ENCODE measurements at places on chromosomes 1 and 21.
A peak's percentile ranks its signal among the peaks of the same experiment; 100 is the strongest.

- no peak for DNase-seq
These were observed 14.5 kb downstream of the LY9 start for GRCh38 chr1:160810486-160810885.

GRCh38 chr1:91511386-91511785 is 10.7 kb downstream of the CDC7 start:
- peak; percentile 42 for DNase-seq

DNA sequence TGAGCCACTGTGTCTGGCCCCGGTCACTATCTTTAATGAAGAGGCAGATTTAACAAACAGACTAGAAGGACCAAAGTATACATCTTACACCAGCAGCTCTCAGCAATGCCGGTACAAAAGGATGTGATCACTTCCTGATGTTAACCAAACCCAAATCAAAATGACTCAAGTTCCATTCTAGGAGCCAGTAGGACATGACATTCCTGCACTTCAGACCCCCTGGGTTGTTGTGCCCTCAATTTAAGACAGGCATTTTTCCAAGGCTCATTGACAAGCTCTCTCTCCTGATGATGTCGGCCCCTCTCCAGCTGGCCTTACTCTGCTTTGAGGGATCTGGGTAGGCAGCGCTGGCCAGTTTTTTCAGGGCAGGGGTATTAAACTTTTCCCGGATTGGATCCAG is 35.1 kb downstream of the YARS1 start:
- DNase-seq: no peak

DNA sequence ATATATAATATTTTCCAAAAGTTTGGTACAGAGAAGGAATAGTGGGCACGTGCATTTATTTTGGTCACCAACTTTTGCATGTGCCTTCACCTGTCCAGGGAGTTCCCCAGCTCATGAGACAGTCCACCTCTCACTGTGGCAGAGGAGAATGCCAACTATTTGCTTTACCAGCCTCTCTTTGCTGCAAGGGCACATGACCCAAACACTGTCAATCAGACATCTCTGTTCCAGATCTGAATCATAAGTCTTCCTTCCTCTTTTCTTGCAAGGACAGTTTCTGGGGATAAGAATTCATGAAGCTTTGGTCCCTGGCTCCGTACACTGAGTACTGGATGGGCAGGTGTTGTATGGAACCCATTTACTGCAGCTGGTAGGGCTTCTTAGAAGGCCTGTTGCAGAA is 38.6 kb downstream of the C1orf87 start:
- no peak for DNase-seq

DNA sequence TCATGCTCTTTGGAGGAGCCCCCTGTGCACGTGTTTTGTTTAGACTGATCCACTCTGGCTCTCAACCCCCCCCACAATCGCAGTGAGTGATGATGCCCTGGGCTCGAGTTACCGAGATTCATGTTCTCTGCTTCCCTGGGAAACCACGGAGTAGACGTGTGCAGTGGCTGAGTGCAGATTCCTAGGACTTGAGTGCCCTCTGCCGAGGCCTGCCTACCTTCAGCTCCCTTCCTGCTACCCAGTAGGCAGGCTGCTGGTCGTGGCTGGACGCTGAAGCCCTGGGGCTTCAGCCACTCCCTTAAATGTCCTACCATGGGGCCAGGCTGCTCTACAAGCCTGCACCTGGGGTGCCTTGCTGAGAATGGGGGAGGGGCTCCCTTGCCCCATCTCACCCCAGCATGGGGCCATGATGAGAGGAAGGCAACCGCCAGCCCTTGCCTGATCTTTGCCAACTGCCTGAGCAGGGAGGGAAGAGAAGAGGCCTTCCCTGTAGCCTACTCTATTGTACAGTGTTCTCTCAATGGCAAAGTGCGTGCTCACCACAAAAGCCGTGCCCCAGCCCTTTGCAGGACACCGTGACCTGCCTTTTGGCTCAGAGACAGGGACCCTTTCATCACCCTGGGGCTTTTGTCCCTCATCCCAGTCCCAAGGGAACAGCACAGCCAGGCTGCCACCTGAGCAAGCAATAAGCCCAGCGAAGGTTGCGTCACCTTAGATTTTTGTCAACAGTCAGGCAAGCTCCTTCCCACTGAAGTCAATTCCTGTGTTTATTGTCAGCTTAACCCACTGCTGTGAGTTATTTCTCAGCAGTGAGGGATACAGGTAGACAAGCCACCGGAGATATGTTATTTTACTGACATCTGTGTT is 4.1 kb upstream of the GRIK3 start:
- DNase-seq: no peak

DNA sequence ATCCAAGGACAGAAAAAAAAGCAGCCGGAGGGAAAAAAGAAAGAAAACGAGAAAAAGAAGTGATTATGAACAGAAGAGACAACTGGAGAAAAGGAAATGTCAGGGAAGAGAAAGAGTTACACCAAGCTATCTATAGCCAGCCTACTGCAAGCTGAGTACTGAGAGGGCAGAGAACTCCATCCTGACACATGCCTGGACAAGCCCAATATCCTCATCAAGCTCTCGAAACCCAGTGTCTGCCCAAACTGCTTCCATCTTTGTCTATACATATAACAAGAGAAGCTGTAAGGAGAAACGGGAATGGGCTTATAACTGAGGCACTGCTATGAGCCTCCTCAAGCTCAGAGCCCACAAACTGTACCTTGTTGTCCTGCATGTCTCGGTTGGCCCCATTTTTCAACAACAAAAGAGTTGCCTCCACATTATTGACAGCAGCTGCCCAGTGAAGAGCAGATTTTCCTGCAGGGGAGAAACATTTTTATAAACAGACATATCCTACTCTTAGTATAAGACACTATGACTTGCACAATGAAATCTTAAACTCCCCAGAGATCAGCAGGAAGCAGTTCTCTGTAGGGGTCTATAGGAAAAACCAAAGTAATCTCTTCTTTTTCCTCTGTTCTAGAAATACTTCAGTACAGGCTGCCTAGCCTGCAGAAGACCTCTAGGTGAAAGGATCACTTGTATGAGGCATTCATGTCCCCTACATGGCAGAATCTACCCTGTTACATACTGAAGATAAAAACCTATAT is 21.2 kb upstream of the ADAM30 start:
- no peak for DNase-seq

- no peak for DNase-seq
These were observed 517 bp downstream of the IPO13 start for GRCh38 chr1:43947061-43947873.

DNA sequence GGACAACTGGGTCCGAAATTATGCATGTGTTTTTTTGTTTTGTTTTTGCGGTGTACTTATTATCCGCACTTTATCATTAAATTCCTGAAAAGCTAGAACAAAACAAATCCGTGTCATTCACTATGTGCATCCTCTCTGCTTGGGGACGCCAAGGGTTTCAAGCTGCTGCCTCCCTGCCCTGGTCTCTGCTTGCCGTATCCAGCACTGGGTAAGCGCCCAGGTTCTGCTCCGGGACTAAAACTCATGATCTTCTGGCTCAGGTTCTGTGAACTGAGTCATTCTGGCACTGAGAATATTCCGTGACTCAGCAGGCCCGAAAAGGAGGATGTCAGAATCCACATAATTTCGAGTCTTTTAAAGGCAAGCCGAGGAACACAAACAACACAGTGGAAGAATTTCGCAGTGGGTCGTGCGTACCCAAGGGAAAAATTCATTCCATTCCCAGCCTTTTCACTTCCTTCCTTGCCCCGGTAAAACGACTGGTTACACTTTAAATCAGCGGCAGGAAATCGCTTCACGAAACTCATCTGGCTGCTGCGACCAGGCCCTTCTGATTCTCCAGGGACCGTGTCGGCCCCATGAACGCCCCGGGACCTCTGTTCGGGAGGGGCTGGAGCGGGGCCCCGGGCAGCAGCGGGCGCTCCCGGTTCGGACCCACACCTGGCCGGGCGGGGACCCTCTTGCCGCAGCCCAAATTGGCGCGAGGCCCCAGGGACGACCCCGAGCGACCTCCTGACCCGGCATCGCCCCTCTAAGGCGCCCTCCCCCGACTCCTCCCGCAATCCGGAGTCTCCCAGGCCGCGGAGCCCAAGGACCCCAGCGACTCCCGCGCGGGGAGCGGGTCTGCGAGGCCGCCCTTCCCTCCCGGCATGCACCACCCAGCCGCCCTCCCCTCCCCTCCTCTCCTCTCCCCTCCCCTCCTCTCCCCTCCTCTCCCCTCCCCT is 746 bp upstream of the LAMC1 start:
- DNase-seq: no peak

- no peak for DNase-seq
These were observed 280.7 kb upstream of the NR5A2 start for GRCh38 chr1:199746666-199747384.

- DNase-seq: no peak
These were observed 814 bp downstream of the PAQR7 start for GRCh38 chr1:25874635-25875153.

GRCh38 chr1:6367381-6368012 is 26.1 kb downstream of the ACOT7 start:
- no peak for DNase-seq

DNA sequence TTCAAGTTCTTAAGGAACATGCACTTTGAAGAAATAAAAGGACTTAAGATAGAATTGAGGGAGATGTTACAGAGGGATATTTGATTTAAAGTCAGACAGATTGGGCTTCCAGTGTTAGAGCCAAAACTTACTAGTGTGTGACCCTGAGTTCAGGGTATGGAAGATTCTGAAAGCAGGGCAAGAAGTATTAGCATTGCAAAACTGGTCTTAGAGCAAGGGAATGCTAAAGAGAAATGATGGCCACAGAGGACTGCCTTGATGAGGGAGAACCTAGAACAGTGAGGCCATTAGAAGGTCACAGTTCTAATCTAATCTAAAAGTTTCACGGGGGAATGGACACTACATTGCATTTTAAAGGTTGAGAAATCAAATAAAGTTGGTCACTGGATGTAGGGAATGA is 45.5 kb downstream of the UROD start:
- no peak for DNase-seq

DNA sequence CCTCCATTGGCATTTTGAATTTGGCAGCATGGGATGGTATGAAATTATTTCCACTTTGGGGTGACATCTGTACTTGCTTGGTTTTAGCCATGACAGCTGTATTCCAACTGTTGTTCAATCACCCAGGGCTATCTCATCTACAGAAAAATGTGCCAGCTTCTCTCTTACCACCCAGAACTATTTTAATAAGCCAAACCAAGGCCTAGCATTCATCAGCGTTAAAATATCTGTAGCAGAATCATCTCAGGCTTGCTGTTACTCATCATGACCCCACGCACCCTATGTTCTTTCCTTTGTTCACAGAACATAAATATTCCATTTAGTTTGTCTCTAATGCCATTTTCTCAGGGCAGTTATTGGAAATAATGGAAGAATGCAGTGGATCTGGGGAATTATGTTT is 49.8 kb downstream of the GIPC2 start:
- DNase-seq: no peak

DNA sequence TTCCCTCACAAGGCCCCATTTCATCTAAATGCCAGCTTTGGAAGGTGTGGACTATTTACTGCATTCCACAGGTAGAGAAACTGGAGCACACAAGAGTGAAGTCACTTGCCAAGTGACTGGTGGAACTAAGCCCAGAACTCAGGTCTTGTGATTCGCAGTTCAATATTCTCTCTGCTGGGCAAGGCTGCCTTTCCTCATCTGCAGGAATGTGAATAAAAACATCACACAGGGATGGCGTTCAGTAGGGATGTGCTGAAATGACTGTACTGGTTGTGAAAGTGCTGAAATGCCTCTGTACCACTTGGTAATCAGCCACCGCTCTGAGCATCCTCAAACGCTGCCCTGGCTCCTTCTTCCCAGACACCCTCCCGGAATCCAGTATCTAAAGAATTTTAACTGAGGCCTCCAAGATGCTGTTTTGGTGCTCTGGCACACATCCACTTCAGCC is 145.6 kb downstream of the HIVEP3 start:
- DNase-seq: no peak

- DNase-seq: no peak
These were observed 205.3 kb downstream of the FGGY start for GRCh38 chr1:59502009-59502691.

- no peak for DNase-seq
These were observed 4.8 kb downstream of the KRTAP21-3 start for GRCh38 chr21:30713766-30714165.

GRCh38 chr1:150236614-150237100 is 745 bp upstream of the ANP32E start:
- no peak for DNase-seq

GRCh38 chr1:100530880-100531487 is 7.0 kb upstream of the GPR88 start:
- DNase-seq: peak; percentile 71

GRCh38 chr1:109207467-109208103 is 6.1 kb upstream of the SARS1 start:
- no peak for DNase-seq

DNA sequence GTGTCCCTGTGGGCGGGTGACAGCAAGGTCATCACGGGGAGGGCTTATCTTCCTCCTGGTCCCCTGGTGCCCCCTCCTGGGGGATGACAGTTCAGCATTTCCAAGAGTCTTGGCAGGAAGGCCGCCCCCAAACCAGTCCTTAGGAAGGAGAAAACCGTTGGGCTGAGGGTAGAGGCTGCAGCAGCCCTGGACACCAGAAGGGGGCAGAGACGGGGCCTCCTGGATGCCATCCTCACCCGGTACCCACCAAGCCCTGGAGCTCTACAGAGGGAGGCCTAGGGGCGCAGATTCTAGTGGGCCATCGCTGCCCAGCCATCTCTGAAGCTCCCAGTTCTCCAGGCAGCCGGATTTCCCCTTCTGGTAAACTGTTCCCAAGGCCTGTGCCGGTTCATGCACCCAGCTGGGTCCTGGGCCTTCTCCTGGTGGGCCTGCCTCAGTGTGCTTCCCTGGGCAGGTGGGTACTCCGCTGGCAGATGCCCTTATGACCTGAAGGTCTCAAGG is 14.8 kb upstream of the ZNF669 start:
- peak; percentile 68 for DNase-seq

DNA sequence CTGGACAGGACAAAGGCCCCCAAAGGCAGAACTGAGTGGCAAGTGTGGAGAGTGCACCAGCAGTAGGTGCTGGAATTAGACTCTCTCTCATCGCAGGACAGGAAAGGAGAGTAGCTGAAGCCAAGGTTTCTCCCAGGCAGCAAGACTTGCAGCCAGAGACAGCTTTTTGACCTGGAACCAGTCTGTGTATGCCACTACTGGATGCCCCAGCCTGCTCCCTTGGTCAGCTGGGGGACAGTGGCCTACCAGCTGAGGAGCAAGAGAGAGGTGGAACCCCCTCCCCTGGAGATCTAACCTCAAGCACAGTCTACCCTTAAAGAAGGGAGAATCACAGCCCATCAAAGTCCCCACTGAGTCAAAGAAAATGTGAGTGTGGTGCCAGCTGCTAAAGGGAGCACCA is 375.7 kb downstream of the KCNH1 start:
- no peak for DNase-seq

DNA sequence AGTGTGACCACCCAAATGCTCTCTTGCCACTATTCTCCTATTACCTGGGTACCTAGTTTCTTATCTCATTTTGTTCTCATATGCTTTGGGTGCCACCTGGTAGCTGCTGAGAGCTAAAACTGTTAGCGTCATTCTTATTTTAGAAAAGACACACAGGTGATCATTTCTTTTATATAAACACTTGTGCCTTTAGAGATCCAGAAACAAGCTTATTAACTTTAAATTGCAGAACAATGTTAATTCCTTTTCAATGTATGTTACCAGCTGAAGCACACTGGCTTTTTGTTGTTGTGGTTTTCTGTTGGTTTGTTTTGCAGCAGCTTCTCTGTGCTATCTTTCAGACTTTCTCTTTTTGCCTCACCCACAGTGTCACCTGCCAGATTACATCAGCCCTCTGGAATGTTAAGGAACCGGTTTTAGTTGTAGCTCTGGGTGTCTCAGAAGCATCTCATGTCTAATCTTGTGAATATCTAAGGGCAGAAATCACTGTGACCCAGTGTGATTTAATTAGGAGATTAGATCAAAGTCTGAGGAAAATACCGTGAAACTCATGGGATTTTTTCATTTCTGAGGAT is 43.4 kb upstream of the SLC19A2 start:
- DNase-seq: peak; percentile 62

Measured in Jurkat, Clone E6-1 (cell line).